ENCODE measurements at places on chromosomes 7 and 10.

- no peak for DNase-seq
Measured at GRCh38 chr7:16083931-16084330, 337.4 kb downstream of the CRPPA start.

GRCh38 chr10:75593692-75594556 is 162.5 kb downstream of the LRMDA start:
- DNase-seq, result no peak

GRCh38 chr10:120012131-120012400 is 119.5 kb downstream of the SEC23IP start:
- no peak for DNase-seq

DNA sequence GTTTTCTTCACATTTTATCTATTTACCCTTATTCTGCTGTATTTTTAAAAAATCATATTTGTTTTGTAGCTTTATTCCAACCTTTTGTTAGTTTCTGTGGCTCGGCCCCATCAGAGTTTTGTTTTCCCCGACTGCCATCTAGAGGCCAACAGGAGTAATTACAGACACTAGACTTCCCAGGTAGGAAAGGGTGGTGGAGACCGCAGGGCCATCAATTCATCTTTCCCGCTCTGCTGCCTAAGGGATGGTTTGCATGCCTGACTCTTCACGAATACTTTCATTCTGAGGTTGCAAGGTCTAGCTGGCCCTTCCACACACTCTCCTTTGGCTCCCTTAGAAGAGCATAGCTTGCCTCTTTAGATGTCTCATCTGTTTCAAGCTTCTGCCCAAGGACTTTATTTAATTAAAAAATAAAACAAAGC is 38.3 kb downstream of the LYZL2 start:
- DNase-seq, result peak; percentile 6

- no peak for DNase-seq
Measured at GRCh38 chr10:114499116-114499515, 94.8 kb upstream of the AFAP1L2 start.

- no peak for DNase-seq
Measured at GRCh38 chr7:64997927-64998391, 7.1 kb upstream of the ZNF117 start.

DNA sequence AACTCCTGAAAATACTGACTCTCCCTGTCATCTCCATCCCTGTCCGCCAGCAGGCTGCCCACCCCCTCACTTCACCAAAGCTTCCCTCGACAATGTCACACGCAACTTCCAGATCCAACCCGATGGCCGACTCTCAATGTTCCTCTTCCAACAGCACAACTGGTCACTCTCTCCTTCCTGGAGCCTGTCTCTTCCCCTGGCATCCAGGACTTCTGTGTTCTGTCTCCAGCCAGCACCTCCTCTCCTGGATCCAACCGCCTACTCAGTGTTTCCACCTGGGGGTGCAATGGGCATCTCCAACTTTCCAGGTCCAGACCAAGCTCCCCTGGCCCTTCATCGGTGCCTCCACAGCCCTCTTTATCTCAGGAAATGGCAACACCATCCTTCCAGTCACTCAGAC is 8.6 kb downstream of the CPA5 start:
- no peak for DNase-seq

DNA sequence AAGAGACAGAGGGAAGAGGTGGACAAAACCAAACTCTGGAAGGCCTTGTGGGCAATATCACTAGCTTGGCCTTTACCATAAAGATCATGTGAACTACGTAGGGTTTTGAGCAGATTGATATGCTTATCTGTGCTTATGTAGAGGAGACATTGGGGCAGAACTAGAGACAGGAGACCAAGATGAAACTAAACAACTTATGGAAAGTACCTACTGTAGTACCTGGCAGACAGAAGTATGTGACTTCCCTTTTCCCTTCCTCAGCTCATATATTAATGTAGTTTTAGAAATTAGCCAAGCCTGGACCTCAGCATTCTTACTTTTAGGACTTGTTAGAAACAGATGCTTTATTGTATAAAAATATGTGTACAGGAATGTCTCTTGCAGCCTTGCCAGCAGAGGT is 14.0 kb upstream of the IL6 start:
- DNase-seq, result no peak

DNA sequence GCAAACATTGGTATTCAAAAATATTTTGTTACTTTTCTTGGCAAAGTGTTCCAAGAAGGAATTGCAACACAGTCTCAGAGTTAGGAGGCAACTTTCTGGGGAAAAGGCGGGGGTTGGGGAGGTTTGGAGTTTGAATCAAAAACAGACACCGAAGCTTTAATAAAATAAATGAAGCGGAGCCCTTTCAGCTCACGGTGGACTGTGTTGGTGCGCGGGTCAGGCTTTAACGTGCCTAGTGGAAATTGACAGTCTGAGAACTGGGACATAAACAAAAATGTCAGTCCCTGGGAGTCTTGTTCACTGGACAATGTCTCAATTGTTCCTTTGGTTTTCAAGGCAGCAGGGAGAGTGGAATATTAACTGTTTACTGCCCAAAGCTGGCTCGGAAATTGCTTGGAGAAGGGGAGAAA is 109.3 kb downstream of the TCF7L2 start:
- DNase-seq, result no peak

GRCh38 chr10:60291344-60291930 is 98.2 kb downstream of the ANK3 start:
- no peak for DNase-seq

GRCh38 chr7:50952544-50952943 is 169.8 kb upstream of the GRB10 start:
- no peak for DNase-seq

DNA sequence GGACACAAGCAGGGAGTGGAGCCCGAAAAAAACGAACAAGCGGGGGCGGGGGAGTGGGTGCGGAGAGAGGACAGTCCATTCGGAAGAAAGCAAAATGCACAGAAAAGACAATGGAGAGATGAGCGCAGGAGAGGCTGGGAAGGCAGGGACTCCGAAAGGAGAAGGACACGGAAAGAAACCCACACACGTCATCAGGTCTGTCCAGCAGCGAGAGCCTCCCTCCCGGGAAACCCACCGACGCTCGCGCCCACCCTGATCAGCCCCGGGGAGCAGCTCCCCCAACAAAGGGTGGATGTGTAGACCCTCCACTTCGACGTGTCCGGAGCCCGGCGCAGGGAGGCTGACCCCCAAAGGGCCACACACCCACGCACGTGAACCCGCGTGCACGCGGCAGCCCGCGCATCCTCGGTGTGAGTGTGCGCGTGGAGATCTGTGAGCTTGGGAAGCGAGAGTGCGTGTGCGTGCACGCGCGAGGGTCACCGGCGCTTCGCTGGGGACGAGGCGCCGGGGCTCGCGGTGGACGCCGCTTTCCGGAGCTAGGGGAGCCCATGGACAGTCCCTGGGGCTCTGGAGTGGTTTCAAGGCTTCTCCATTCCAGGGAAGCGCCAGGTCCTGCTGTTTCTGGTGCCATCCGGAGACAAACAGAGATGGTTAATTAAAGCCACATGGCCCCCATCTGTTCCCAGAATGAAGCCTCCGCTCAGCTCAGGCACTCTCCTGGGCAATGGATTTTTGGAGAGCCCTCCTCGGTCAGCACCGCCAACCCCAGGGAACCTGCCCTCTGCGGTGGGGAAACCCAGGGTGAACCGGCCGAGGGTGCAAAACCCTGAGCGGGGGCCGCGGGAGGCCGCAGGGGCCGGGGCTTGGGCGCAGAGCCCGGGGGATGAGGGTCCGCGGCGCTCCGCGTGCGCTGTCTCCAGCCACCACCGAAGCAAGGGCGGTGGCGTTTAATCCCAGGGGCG is 916 bp downstream of the LAMB1 start:
- no peak for DNase-seq

DNA sequence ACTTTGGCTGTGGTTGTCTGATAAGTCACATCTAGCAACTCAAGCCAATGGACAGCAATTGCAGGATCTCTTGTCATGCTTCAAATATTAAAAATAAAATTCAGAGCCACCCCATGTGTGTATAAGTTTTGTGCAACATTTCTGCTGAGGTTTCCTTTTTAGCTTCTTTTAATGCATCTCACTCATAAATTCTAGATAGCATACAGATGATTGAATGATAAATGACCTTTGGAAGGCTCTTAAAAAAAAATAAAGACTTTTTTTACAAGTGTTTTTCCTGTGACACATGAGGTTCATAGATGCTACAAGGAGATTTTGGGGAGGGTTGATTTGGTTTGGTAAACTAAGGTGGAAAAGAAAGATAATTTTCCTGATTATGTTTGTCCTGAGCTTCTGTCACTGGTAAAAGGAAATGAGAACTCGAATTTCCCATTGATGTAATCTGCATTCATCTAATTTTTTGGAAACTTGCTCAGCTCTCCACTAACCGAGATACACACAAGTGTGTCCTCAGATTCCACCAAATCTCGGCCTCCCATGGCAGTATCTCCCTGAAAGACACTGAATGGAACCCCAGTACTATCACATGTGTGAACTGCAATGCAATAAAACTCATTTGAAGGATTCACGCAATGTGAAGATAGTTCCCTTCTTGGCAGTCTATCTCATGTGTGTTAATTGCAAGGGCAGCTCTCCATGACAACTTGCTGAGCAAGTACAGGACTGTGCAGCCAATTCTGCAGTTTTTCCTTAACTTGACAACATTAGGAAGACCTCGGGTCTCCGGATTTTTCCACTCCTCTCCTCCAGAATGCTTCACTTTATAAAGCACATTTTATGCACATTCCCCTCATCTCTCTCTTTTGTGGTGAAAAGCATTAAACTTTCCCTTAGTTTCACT is 185.4 kb upstream of the PFKP start:
- no peak for DNase-seq

- no peak for DNase-seq
Measured at GRCh38 chr10:20207653-20208052, 391.4 kb downstream of the PLXDC2 start.

GRCh38 chr10:43671659-43672531 is 23.2 kb upstream of the ZNF32 start:
- DNase-seq, result peak; percentile 7

GRCh38 chr10:114173603-114173920 is 441 bp downstream of the CCDC186 start:
- no peak for DNase-seq

DNA sequence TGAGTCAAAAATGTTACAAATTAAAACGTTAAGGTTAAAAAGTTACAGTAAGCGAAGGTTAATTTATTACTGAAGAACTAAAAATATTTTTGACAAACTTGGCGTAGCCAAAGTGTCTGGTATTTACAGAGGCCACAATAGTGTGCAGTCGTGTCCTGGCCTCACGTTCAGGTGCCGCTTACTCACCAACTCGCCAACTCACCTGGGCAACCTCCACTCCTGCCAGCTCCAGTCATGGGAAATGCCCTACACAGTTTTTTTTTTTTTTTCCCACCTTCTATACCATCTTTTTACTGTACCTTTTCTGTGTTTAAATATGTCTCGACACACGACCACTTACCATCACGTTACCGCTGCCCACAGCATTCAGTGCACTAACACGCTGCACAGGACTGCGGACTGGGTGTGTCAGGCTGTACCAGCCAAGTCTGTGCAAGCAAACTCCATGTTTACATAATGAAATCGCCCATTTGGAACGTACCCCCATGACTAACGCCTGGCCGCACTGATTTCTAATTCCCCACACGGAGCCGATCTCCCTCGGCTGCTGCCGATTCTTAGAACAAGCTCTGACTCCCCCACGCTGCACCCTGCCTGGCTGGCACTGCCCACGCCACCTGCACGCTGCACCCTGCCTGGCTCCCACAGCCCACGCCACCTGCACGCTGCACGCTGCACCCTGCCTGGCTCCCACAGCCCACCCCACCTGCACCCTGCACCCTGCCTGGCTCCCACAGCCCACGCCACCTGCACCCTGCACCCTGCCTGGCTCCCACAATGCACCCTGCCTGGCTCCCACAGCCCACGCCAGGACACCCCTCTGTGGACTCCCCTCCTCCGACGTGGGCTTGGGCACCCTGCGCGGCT is 203.1 kb downstream of the ZMYND11 start:
- DNase-seq, result no peak

- no peak for DNase-seq
Measured at GRCh38 chr10:12806228-12807095, 195.1 kb downstream of the CCDC3 start.

DNA sequence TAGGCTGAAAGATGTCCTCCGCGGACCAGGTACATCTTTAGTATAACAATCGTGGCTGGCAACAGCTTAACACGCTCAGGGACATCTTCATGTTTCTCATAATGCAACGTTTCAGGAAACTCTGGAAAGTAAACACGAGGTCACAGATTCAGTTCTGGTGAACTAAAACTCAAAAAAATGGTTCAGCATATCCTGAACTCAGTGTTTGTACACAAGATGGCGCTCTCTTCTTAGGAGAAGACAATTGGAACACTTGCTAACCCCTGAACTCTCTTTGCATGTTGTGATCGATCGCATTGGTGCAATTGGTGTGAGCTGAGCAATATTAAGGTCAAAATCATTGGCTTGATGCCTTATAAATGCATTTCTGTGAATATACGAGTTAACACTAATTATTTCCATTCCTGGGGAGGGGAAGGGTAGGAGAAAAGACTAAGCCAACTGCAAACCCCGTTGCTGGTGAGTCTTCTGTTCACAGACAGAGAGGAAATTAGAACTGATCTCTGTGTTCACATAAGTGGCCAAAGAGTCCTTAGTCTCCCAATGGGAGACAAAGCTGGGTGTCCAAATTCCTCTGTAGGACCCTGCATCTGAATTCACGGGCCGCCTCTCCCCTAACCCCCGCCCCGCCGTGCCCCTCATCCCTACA is 52.6 kb upstream of the FAM180A start:
- DNase-seq, result peak; percentile 67

GRCh38 chr10:49162761-49163310 is 25.4 kb downstream of the TMEM273 start:
- no peak for DNase-seq

DNA sequence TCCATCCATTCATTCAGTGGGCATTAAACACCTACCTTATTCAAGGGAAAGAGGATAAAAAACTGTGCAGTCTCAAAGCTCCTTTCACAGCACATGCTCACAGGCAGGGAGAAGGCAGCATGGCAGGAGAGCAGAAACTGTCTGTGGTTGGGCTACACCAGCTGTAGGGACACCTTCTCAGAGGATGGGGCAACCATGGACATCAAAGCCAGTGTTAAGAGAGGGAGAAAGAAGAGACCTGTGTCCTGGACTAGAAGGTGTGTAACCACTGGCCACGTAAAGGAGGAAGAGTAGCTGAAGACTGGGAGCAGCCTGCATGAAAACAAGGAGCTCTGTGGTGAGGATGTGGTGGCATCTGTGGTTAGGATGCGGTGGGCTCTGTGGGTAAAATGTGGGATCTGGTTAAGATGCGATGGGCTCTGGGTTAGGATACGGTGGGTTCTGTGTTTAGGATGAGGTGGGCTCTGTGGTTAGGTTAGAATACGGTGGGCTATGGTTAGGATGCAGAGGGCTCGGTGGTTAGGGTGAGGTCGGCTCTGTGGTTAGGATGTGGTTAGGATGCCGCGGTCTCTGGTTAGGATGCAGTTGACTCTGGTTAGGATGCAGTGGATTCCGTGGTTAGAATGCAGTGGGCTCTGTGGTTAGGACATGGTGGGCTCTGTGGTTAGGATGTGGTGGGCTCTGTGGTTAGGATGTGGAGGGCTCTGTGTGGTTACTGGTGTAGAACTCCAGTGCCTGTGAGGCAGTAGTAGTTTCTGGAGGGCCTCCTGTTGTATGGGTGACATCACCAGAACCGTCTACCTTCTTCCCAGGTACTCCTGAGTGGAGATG is 197.6 kb downstream of the WDR37 start:
- DNase-seq, result no peak

- no peak for DNase-seq
Measured at GRCh38 chr7:130363026-130363847, 17.1 kb upstream of the CPA1 start.

GRCh38 chr7:78189762-78190161 is 391.2 kb downstream of the PHTF2 start:
- no peak for DNase-seq

- DNase-seq, result no peak
Measured at GRCh38 chr7:156456503-156457115, 184.0 kb upstream of the RNF32 start.
